ENCODE measurements at places on chromosomes 1 and 21.

DNA sequence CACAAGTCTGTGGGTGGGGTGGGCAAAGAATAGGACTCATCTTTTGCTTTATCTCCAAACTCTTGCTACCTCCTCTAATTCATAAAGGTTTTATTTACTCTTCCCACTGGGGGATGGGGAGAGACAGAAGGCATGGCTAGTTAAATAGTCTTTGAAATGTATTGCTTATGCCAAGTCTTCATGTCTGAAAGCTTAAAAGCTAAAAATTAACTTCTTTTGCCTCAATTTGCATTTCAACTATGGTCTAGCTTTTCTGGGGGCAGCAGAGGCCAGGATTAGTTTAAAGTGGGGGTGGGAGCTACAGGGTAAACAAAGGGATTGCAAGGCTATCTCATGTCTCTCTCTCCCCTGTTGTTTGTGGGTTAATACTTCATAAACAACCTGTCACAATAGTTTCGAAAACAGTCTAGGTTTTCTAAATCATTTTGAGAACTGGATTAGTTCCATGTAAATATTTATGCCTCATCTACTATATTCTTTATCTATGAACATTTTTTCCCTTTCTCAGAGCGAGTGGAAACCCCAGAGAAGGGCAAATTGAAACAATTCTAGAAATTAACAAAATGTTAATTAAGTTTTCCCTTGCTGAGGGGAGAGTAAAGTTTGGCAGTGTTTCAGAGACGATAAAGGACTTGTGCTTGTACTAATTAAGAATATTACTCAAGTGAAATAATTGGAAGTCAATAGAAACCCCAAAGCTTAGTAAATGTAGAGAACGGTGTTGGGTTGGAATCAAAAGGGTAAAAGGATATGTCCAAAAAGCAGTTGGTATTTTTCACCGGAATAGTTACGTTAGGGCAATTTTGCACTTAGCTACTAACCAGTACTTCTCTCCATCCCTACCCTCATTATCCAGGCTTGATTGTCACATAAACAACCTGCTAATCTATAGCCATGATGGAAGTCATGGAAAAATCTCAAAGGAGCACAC lies 182.2 kb downstream of the GIPC2 start:
- DNase-seq: no peak

- no peak for DNase-seq
Observed at GRCh38 chr1:54804471-54805132, 3.5 kb upstream of the TTC22 start.

- DNase-seq: no peak
Observed at GRCh38 chr1:8879922-8880676, 1.6 kb upstream of the ENO1 start.

DNA sequence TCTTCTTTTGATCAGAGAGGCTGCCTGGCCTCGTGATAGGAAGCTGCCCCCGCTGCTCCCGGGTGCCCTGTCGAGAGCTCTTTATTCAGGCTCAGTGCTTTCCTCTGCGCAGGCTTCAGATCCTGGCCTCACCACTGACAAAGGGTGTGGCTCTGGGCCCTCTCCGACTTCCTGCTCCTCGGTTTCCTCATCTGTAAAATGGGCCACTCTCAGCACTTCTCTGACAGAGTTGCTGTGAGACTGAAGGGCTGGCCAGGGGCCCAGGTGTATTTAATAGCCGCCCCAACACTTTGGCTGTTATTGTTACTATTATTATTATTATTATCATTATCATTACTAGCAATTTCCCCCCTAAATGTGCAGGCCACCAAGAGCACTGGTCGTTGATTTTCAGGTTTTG lies 61.0 kb upstream of the EFHD2 start:
- DNase-seq: no peak

GRCh38 chr1:29804181-29804899 lies 568.0 kb downstream of the PTPRU start:
- no peak for DNase-seq

DNA sequence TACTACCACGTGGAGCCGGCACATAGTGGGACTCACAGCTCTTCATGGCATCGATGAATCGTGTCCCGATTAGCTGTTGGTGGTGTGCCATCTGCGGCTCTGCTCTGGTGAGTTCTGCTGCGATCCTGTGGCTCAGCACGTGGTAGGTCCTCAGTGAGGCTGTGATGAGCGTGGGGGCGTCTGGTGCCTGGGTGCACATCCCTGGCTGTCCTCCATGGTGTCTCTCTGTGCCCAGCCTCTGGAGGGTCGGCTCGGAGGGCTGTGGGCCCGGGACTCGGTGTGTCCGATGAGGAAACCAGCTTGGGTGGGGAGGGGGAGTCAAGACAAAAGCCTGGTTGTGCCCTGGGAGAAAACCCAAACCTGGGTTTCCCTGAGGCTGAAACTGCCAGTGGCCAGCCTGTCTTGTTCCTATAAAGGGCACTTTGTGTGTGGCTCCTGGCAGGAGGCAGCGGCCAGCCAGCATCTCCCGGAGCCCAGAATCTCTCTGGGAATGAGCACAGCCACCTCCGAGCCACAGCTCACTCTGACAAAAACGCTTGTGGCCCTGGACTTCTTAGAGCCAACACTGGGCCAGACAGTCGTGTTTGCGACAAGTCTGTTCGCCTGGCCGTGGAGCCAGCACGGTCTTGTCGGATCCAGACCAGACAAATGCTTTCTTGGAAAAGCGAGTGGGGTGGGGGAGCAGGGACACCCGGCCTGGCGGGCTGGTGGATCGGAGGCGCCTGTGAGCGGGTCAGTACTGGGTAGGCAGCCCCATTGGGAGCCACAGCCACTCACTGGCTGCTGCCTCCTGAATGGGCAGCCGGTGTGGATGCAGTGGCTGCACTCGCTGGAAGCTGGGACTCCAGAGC lies 31.8 kb downstream of the SPSB1 start:
- no peak for DNase-seq

- DNase-seq: no peak
Observed at GRCh38 chr1:21872445-21873079, 60.5 kb downstream of the LDLRAD2 start.

GRCh38 chr1:70979881-70980280 lies 67.7 kb downstream of the PTGER3 start:
- DNase-seq: no peak

GRCh38 chr1:219570937-219571336 lies 42.0 kb downstream of the ZC3H11B start:
- DNase-seq: no peak

DNA sequence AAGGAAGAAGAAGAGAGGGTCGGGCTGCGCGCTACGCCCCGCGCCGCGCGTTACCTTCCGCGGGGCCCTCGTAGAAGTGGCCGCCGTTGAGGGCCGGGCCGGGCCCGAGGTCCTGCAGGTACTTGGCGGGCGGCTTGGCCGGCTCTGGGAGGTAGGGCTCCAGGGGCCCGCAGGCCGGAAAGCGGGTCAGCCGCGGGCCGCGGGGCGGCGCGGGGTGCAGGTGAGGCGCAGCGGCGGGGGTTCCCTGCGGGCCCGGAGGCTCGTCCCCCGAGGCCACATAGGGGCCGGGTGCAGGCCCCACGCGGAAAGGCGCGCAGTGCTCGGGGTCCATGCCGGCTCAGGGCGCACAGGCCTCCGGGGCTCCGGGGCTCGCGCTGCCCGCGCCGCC lies 196 bp downstream of the ALX3 start:
- DNase-seq: no peak

DNA sequence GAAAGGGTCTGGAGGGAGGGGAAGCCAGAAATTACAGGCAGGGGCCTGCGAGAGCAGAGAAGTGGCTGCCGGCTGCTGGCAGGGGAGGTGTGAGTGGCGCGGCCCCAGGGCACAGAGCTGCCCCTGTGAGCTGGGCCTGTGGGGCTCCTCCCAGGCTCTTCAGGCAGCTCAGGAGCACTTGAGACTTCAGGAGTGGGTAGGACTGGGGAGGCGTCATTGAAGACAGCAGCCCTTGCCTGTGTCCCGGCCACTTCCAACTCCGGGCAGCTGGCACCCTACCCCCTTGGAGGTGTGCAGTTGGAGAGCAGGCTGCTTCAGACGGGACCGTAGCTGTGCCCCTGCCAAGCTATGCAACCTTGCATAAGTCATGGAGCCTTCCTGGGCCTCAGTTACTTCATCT lies 87.5 kb upstream of the ACTL8 start:
- no peak for DNase-seq

DNA sequence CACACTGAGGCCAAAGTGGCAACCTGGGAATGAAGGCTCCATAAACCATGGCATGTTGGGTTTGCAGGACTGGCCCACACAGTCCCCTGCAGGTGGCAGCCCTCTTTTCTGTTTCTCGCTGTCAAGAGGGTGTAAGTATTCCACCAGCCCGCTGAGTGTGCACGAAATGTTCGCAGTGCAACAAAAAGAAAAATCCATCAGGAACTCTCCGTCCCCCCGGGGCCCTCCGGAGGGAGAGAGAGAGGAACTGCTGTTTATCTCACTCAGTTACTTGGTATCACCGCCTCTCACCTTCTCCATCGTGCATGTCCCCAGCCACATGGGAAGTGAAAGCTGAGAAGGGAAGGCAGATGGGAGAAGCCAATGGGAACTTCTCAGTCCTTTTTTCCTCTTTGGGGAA lies 38.3 kb downstream of the NCF2 start:
- DNase-seq: no peak

- DNase-seq: no peak
Observed at GRCh38 chr1:200892546-200892945, 2.2 kb upstream of the INAVA start.

DNA sequence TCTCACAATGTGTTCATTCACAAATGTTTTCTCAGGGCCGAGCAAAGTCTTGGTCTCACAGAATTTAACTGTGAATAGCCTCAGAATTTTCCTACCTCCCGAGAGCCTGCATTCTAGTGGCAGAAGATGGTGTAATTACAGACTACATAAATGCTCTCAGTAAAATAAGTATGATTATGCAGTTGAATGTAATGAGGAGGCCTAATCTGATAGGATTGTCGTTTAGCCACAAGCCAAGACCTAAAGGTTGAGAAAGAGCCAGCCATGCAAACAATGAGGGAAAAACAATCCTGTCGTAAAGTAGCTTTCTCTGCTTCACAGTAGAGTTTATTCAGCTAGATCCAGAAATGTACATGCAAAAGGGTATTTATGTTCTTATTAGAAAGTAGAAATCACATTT lies 607.8 kb upstream of the B3GALT2 start:
- no peak for DNase-seq

DNA sequence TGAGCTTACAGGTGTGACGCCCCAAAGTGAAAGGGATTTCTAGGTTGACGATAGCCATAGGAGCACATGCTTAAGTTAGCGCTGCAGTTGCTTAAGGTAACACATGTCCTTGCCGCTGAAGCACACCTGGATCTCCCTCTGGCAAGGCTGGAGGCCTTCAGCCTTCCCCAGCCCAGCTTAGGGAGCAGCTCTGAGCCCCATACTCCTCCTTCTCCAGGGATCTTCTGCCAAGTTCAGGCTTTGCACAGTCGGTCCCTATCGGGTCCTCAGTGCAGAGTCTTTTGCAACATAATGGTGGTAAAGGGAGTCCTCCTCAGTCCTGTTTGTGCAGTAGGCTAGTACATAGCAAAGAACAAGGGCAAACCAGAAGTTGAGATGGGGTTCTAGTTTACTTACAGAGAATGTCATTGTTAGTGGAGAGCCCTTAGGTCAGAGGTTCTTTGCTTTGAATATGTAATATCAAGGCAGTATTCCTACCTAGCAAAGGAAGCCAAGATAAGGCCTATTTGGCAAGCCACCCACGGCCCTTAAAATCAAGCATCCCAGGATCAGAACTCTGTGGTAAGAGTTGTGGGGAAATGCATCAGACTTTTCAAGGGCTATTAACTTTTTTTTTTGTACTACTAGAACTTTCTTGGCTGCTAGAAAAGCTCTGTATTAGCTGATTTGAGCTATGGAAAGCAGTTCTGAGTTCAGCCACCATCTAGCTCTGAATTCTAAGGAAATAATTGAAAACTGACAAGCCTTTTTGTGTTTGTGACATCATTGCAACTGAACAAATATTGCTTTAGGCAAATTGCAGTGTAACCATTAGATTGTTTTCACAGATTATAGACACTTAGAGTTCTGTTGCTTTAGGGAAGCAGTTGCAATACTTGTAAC lies 1.4 kb downstream of the EVA1C start:
- DNase-seq: no peak

GRCh38 chr1:53341961-53342707 lies 14.3 kb upstream of the LRP8 start:
- no peak for DNase-seq
